ENCODE measurements at places on chromosomes 11 and 22.

- peak; percentile 81 for DNase-seq
Measured at GRCh38 chr11:16911186-16911585, 103.0 kb downstream of the PLEKHA7 start.

DNA sequence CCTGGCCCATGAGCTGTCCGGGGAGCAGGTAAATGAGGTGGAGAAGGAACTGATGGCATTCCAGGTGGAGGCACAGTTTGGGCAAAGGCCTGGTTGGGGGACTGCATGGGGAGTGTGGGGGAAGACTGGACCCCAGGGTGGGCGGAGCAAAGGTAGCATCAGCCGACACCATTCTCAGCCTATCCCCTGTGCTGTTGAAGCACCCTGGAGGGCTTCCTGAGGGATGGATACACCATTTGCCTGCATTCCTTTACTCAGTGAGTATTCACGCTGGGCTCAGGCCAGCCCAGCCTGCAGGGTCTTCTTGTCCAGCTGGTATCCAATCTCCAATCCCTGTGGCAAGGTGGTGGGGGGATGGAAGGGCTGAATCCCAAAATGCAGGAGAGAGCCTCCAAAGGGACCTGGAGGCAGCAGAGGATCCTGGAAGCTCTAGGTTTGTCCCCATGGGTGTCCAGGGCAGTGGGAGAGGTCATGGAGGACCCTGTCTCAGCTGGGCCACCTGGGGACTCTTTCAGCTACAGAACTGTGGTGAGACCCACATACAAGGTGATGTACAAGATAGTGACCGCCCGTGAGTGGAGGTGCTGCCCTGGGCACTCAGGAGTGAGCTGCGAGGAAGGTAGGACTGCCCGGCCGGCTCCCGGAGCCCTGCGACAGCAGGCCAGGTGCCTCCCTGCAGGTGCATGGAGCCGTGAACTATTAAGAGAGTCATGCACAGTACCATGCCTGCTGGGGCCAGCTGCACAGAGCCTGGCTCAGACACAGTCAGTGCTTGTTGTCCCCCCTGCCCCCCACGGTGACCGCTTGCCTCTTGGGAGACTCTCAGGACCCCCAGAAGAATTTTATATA is 9.5 kb downstream of the EMID1 start:
- DNase-seq = no peak

GRCh38 chr22:49812838-49813237 is 14.8 kb downstream of the BRD1 start:
- DNase-seq = no peak

GRCh38 chr22:29987137-29987536 is 93.1 kb upstream of the HORMAD2 start:
- peak; percentile 47 for DNase-seq

DNA sequence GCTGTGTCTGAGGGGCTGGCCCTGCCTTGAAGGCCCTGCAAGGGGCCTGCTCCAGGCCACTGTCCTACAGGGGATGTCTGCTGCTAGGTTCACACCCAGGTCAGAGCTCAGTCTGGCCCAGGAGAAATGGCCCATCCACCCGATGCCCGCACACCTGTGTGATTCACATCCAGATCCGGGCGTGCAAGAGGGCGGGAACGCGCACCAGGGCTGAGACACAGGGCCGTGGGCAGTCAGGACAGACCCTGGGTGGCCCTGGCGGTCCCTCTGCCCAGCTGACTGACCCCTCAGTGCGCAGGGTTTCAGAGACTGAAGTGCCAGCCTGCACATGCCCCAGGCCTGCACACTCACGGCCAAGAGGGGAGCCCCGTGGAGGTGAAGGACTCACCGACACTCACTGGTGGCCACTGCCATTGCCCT is 7.4 kb downstream of the TOLLIP start:
- DNase-seq = no peak

DNA sequence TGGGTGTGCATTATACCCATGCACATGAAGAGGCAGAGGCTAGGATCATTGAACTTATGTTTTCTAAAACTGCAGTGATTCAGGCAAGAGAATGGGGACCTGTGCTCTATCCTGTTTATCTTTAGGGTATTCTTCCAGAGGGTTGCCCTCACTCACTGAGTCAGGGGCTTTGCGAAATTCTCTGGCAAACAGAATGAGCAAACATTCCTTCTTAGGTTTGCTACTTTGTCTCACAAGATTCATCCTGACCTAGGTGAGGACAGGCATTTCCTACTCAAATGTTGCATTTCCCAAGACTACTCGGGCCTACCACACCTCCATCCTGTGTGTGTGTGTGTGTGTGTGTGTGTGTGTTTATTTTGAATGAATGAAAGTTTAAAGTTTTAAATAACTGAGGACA is 2.7 kb upstream of the EIF3M start:
- no peak for DNase-seq
